ENCODE measurements at places on chromosomes 6 and 20. TPM values are rescaled to one million over a fixed set of nuclear protein-coding genes. Genes with fewer than 3 reads are reported as not detected.

ARID1B gene
- 88.2 TPM for total RNA-seq

- no peaks in the 10 kb centered on the region for H3K36me3 ChIP-seq
- no peaks in the 10 kb centered on the region for H3K4me1 ChIP-seq
- H3K27me3 ChIP-seq = no peaks in the 10 kb centered on the region
- no peak within 1 kb of the TSS for H3K4me3 ChIP-seq
- H3K27ac ChIP-seq = no peak within 1 kb of the TSS
These were observed at the start of gene CST9L for GRCh38 chr20:23568320-23568970. TSS of gene CST9L (minus strand) at chr20:23568484. CDS start at chr20:23568450, 34 bp downstream.

DNA sequence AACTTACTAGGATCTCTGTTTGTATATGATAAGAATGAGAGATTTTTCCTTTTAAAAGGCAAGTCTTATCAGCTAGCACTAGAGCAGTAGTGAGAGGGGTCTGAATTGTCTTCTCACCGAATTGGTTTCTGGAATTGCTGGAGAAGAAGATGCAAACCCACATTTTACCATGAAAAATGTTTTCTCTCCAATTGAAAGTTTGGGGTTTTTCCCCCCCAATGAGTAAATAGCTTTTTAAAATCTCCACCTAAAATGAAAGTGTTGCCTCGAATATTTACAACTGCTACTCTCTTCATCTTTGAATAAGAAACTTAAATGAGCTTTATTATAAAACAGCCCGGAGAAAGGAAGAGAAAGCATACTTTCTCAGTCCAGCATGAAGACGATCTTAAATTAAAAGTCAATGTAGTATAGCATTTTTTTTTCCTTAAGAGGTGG, 1.8 kb downstream of the TCF21 start:
- peaks cover 2% of the 10 kb centered on the region for H3K4me1 ChIP-seq
- no peak overlapping the region for H3K27ac ChIP-seq
- no peak for DNase-seq
- H3K27me3 ChIP-seq = peaks cover 65% of the 10 kb centered on the region

- peak overlapping the region; percentile 36 for H3K4me3 ChIP-seq
- no peak overlapping the region for H3K27ac ChIP-seq
- no peaks in the 10 kb centered on the region for H3K4me1 ChIP-seq
- H3K27me3 ChIP-seq = peaks cover 80% of the 10 kb centered on the region
- DNase-seq = peak; percentile 69
These were observed 1.6 kb upstream of the OLIG3 start for GRCh38 chr6:137495703-137496336.
